ENCODE measurements at places on chromosomes 3 and 15.

- DNase-seq, result no peak
These were observed 23.1 kb downstream of the SYN2 start for GRCh38 chr3:12027184-12027846.

GRCh38 chr3:163939926-163940325 is 1138.4 kb downstream of the SI start:
- DNase-seq, result no peak

- DNase-seq, result no peak
These were observed 812 bp downstream of the P4HTM start for GRCh38 chr3:48990636-48991469.

DNA sequence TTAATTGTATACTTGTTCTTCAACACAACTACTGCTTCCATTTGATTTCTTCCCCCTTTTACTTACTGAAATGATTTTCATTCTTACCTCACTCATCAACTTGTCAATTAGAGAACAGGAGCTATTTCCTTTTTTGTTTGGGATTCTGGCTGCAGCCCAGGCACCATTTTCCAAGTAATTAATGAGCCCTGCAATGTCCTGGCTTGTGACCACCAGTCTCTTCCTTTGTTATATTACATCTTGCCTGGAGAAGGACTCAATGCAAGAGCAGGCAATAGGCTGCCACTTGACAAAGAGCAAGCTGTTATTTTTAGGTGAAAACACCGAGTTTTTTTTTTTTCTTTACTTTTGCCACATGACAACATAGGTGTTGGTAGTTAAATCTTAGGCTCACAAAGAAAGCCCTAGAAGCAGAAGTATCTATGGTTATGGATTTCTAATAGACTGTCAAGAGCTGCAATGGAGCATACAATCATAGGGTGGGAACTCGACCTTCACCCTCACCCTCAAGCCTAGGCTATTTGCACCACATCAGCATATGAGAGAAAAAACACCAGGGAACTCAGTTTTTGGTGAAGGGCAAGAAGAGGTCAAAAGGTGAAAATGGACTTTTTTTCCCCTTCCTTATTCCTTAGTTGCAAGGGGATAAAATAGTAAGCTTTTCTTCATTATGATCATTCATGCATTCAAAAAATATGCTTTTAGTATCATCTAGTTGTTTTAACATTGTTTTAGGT is 114.9 kb downstream of the TNIK start:
- no peak for DNase-seq
